ENCODE measurements at places on chromosomes 11 and 22.

GRCh38 chr11:64318766-64319761, 1.1 kb downstream of the PRDX5 start:
- peak; percentile 69 for DNase-seq

DNA sequence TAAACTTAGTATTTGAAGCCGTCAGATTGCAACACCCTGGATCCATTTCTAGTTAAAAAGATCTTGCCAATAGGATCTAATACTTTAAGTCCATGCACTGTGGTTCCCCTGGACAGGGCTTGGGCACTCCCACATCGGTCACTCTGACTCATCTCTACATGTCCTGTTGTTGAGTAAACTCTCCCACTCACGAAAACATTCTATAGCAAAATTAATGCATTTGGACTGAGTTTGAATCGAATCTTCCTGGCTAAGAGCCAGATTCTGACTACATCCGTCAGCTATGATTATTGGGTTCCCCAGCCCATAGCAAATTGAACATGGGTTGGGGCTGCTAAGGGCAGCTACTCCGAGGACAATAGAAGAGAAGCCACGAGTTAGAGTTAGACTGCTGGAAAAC, 182.1 kb upstream of the SORL1-AS1 start:
- DNase-seq, result no peak

DNA sequence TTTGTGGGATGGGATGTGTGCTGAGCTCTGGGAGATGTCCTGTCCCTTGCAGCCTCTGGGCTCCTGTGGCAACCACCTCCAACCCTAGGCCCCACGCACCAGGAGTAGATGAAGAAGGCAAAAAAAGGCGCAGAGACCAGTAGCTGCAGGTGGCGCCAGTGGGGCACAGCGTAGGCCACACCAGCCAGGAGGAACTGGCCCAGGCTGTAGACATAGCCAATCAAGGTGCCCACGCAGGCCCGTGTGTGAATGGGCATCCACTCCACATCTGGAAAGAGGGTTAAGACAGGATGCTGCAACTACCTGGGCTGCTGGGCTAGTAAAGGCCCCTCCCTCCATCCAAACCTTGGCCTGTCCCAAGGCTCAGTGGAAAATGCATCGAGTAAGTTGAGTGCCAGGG, 3.0 kb downstream of the SLC22A6 start:
- no peak for DNase-seq

DNA sequence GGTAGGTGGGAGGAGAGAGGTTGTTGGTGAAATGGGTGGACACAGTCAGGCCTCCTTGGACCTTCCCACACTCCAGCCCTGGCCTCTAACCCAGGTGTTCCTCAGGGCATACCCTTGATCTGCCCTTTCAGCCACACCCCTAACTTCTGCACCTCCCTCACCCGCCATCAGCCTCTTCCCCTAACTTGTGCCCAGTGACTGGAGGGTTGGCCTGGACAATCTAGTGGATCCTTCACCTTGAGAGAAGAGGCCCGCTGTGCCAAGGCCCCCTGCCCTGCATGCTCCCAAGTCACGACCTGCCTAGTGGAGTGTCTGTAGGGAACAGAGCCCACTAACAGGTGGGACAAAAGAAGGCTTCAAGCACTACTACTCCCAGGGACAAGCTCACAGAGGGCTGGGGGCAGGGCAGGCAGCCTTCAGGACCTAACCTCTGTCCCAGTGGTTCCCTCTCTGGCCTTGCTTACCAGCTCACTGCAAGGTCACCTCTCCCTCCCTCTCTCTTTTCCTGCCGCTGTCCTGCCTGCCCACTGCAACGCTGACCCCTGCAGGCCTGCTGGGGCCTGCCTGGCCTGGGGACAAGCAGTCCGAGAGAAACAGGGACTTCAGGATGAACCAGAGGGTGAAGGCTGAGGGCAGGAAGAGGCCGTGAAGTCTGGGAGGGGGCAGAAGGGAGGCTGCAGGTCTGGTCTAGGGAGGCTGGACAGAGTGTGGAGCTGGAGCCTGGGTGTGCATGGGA, 3.3 kb downstream of the SYT7 start:
- DNase-seq, result no peak

DNA sequence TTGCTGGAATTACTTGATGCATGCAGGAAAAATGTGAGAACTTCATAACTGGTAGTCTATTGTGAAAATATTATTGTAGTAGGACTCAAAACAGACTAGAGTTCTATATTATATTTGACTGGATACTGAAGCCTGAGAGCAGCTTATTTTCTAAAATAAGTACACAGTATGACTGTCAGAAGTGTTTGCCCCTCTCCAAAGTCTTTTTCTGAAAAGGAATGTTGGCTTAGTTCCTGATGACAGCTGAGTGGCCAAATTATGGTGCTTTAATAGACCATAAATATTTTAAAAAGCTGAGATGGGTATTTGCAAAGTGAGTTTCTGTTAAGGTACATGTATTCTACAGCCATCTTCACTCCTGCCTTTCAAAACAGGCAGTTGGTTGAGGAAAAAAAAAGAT, 13.1 kb downstream of the ZBED5 start:
- no peak for DNase-seq

Data from erythroblast (primary cell).